Osteoblast (primary cell): ENCODE measurements at places on chromosomes 11 and 22. TPM values are rescaled to one million over a fixed set of nuclear protein-coding genes. Genes with fewer than 3 reads are reported as not detected.
A peak's percentile ranks its signal among the peaks of the same experiment; 100 is the strongest.

DNA sequence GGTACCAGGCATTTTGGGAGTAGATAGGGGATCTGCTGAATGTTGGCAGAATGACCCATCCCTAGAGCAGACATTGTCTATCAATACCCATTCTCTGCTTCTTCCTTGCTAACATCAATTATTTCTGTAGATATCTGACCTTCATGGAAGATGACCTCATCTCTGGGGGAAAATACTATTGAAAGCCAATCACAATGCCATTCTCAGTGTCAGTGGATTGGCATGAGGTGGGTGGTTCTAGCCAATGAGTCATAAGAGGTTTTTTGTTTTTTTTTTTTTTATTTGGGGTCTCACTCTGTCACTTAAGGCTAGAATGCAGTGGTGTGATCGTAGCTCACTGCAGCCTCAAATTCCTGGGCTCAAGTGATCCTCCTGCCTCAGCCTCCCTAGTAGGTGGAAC lies 42.5 kb downstream of the SNX19 start:
- peaks cover 52% of the 10 kb centered on the region for H3K36me3 ChIP-seq
- no peak overlapping the region for H3K4me3 ChIP-seq
- no peaks in the 10 kb centered on the region for H3K27me3 ChIP-seq

Gene TMEM191B
- total RNA-seq = 1.2 TPM in 1 of 2 replicates, not detected in the other

DNA sequence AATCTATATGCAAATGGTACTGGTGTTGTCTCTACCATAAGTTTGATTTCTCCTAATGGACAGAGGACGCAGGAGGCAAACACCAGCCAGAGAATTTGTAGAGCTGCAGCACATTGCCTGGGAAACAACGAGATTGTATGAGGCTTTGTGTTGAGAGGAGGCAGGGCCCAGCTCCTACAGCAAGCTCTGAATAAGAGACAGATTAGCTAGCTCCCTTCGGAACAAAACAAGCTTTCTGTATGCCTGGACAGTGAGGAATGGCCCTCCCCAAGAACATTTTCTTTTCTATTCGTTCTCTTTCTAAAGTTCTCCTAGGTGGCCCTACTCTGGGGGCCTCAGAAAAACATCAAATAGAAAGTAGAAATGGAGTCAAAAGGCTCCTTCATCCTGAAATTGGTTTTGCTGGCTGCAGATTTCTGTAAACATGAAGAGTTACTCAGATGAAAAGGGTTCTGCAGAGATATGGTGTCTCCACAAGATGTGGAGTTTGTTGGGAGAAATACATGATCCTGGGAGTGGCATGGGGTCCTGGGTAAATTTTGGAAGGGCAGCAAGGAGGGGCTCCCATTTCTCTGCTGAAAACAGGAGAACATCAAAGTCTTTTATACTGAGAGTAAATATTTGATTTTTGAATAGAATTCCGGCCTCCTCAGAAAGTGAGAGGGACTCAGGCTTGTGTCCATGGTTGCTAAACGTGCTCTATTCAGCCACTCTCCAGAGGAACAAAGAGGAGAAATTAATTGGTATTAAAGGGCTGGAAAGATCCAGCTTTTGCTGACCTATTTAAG lies 6.8 kb upstream of the HEPACAM start:
- H3K4me1 ChIP-seq = peaks cover 5% of the 10 kb centered on the region
- H3K4me3 ChIP-seq = no peak overlapping the region
- no peak overlapping the region for H3K27ac ChIP-seq
- H3K36me3 ChIP-seq = no peaks in the 10 kb centered on the region

DNA sequence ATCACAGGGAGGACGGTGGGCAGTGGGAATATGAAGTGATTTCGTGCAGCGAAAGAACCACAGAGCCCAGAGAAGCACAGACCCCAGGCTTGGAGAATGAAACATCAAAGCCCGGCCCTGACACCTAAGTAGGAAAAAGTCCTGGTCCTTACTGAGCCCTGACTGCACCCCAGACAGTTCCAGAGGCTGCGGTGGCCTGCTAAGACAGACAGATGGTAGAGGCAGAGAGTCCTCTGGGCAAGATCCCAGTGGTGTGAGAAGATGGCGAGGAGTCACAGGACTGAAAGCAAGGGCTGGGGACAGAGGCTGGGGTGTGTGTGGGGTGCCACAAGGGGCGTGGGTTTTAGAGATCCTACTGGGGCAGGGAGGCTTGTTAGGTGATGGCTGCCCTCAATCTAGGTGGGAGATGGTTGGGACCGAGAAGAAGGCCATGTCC lies 3.7 kb downstream of the CBX6 start:
- H3K27me3 ChIP-seq = peaks cover 1% of the 10 kb centered on the region
- no peak overlapping the region for H3K4me3 ChIP-seq
- DNase-seq = no peak
- peaks cover 10% of the 10 kb centered on the region for H3K4me1 ChIP-seq

- H3K27me3 ChIP-seq = no peaks in the 10 kb centered on the region
- no peak for DNase-seq
- no peaks in the 10 kb centered on the region for H3K4me1 ChIP-seq
- H3K36me3 ChIP-seq = no peaks in the 10 kb centered on the region
- H3K27ac ChIP-seq = no peak overlapping the region
Observed at GRCh38 chr11:110859998-110860397, 147.8 kb upstream of the ARHGAP20 start.

GRCh38 chr22:22578702-22579424 lies 19.8 kb upstream of the PRAME start:
- no peak overlapping the region for H3K4me3 ChIP-seq
- H3K4me1 ChIP-seq = peaks cover 7% of the 10 kb centered on the region
- H3K27ac ChIP-seq = no peak overlapping the region
- peaks cover 13% of the 10 kb centered on the region for H3K27me3 ChIP-seq
- no peaks in the 10 kb centered on the region for H3K36me3 ChIP-seq
- DNase-seq = peak; percentile 84
